Cerebellar cortex (tissue), 1 donor: ENCODE measurements at places on chromosomes 7 and 10.

DNA sequence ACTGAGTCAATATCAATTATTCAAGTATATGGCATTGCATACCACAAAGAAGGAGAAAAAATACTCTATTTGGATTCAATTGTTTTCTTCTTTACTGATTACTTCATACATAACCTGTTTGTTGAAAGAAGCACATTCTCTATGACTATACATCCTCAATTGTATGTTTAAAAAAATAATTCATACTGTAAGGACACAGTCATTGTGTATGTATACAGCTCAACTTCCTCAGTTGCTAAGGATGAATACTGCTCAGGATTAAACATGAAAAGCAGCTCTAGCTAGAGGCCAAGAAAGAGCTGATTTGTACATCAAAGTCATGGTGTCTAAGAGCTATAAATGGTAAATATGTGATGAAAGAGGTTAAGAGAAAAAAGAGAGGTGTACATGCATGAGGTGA is 15.8 kb upstream of the BPGM start:
- DNase-seq: no peak

DNA sequence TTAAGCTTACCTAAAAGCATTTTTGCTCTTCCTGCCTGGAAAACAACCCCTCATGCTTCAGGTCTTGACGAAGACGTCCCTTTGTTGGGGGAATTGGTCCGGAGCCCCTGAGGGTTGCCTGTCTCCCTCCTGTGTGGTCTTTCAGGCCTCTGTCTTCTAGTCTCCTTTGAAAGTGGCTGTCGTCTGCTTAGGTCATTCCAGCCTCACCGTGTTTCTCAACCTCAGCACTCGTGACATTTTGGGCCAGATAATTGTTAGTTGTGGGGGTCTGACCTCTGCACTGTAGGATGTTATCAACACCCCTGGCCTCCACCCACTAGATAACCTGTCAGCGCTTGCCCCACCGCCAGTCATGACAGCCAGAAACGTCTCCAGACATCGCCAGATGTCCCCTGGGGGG is 219.1 kb downstream of the TCF7L2 start:
- DNase-seq: no peak

GRCh38 chr10:22537810-22538209 is 176.6 kb downstream of the PIP4K2A start:
- DNase-seq: no peak

DNA sequence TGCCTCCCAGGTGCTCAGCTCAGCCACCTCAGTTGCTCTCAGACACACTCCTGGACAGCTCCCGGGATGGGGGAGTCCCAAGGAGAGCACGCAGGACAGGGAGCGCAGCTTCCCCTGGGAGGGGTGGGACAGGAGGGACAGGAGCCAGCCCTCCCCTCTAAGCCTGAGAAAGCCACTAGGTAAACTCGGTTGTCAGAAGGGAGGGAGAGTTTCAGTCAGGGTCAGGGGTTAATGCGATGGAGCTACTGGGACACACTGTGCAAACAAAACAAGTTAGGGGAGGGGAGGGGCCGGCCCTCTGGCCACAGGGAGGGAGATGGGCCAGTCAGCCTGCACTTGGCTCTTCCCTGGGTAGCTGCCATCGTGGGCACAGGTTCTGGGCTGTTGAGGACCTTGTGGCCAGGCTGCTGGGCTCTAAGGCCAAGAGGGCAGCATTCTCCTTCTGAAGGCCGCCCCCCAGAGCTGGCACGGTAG is 31.1 kb downstream of the KAZALD1 start:
- no peak for DNase-seq

DNA sequence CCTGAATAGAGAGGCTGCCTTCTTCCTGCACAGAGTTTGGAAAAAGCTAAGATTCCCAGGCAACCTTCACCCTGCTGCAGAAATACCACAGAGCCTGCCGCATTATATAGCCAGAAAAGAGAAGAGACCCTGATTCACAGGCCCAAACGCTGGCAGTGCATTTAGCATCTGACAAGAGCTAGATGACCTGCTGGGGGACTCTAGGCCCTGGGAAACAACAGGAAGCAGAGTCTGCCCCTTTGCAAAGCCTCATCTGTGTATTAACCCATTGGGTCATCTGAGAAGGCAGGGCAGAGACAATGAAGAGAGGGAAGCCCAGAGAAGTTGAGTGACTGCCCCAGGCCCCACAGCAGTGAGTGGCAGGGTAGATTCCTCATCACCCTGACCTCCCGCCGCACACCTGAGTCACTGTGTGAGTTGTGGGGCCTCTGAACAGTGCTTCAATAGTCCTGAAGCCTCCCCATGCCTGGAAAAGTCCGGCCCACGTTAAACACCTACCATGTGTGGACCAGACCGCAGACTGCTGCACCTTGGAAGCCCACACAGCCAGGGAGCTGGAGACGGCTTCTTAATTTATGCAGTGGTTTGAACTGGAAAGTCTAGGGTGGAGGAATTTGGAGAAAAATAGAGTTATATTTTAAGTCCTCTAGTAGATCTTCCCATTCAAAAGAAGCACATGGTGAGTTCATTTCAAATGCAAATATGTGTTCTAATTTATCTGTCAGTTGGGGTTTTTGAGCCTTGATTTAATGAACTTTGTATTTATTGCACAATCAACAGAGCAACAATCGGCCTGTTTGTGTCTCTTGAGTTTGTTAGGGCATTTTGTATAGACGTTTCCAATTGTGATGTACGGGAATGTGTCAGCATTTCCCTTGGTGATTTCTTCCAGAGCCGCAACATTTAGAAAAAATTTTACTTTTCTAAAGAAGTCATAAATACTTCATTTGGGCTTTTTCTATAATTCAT is 80.4 kb upstream of the GPR26 start:
- DNase-seq: no peak

- DNase-seq: no peak
These were observed 85.1 kb downstream of the WDR37 start for GRCh38 chr10:1141261-1141660.
